ENCODE measurements at places on chromosomes 11 and 22.
A peak's percentile ranks its signal among the peaks of the same experiment; 100 is the strongest.

GRCh38 chr22:20566420-20567260, 59.2 kb downstream of the MED15 start:
- DNase-seq = no peak

GRCh38 chr11:111550258-111550657, 9.7 kb downstream of the LAYN start:
- DNase-seq = no peak

DNA sequence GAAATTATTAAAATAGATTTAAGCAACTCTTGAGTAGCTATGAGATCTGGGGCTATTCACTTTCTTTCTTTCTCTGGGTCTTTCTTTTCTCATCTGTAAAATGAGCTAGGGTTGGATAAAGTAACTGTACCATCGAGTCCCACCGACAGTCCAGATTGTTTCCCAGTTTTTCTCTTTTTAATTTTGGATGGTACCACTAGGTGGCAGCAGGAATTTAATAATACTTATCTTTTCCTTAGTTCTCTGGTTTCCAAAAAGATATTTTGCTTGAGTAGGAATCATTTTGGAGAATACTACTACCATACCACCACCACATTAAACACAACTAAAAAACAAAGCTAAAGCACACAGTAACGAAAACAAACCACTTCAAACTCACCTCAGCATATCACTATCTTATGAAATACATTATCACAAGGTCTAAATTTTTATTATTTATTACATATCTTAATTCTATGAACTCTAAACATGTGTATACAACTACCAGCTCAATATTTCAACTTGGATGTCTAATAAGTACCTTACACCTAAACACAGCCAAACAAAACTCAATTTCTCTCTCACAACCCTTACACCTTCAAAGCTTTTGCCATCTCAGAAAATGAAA, 584.0 kb downstream of the KCNA4 start:
- DNase-seq = peak; percentile 0

GRCh38 chr11:122398167-122398566, 257.4 kb upstream of the UBASH3B start:
- DNase-seq = no peak

GRCh38 chr22:31497148-31497938, 1.0 kb downstream of the SFI1 start:
- no peak for DNase-seq

GRCh38 chr11:112179601-112180000, 4.3 kb downstream of the BCO2 start:
- no peak for DNase-seq

DNA sequence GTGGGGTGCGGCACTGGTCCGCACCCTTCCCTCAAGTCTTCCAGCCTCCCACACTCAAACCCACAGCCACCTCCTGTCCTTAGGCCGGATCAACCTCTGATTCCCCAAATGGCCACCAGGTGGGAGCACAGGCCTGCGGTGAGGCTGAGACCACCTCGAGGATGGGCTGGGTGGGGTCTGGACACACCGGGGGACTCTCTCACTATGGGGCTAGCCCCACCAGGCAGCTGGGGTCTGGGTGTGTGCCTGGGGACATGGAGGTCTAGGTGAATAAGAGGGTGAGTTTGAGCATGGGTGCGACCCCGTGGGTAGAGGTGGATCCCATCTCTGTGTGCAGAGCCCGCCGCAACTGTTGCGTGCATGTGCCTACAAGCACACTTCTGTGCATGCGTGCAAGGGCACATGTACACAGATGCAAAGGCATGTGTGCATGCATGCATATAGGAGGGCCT, 32.6 kb downstream of the MYO18B start:
- DNase-seq = peak; percentile 7

DNA sequence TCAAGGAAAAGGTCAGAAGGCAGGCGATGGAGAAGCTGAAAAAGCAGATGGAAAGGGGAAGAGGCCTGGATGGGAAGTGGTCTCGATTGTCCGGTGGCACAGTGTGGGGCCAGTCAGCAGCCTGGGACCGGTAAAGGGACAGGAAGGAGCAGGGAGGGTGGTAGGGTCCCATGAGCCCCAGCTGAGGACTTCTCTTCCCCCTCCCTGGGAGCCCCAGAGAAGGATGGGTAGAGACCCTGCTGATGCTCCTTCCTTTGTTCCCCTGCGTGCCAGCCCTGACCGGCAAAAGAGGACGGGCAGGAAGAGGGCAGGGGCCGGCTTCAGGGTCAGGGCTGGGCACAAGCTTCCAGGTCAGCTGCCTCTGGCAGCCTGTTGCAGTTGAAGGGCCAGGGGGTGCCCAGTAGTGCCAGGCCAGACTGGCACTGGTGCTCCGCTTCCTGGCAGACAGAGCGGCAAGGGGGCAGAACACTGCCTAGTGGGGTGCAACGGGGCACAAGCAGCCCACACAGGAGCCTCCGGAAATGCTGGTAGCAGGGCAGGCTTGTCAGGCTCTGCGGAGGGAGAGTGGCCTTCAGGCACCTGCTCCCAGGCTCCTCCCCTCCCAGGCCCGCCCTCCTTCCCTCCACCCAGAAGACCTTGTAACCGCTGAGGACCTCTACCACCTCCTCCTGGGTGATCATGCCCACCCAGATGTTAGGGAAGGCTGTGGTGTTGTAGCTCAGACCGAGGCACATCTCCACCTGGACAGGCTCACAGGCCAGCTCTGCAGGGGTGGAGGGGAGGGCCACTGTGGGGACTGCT, 739 bp upstream of the C1QTNF5 start:
- no peak for DNase-seq

- DNase-seq = no peak
These were observed at the start of gene NAALAD2 for GRCh38 chr11:90134478-90135003. Gene NAALAD2, plus strand, starts transcription at chr11:90134663. Its CDS starts 96 bp downstream, at chr11:90134759.

DNA sequence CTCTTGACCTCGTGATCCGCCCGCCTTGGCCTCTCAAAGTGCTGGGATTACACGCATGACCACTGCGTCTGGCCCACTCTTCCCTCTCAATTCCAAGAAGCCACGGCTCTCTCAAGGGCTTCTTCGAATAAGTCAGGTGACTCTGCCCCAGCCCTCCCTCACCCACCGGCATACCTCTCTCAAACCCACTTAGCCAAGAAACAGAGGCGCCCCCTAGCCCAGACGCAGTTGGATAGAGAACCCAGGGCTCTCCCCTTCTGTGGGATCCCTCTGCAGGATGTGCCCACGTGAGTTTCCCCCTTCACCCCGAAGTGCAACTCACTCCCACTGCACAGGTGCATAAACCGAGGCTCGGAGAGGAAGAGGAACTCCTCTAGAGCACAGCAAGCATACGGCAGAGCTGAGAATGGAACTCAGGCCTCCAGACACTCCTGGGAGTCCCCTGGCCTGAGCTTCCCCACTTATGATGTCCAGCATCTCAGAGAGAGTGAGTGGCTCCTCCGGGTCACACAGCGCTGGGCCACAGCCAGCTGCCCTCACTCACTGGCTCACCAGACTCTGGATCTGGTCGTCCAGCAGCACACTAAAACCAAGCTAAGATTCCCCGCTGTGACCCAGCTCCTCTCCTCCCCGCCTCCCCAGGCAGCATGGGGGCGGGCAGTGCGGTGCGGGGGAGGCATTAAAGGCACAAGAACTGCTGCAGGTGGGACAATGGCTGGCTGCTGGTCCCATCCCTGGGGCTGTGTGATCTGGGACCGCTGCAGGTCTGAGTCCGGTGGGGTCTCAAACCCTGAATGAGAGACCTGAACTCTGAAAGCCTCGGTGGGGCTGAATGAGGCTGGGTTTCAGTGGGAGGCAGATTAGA, 16.8 kb upstream of the RGL4 start:
- no peak for DNase-seq

GRCh38 chr11:83725269-83725560, 439.0 kb upstream of the CCDC90B start:
- DNase-seq = no peak

GRCh38 chr11:17014321-17014832, at the start of gene PLEKHA7:
Gene PLEKHA7, minus strand, starts transcription at chr11:17014414. Its CDS starts 13 bp downstream, at chr11:17014401.
- no peak for DNase-seq

DNA sequence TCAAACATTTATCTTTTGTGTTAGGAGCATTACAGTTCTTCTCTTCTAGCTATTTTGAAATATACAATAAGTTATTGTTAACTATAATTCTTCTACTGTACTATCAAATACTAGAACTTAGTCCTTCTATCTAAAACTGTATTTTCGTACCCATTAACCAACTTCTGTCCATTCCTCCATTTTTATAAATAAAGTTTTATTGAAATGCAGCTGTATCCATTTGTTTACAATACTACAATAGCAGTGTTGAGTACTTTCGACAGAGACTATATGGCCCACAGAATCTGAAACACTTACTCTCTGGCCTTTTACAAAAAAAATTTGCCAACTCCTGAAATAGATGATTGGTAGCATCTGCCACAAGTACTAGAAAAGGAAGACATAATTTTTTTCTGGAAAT, 4.7 kb upstream of the SLC35C1 start:
- DNase-seq = no peak

- no peak for DNase-seq
These were observed 30.1 kb upstream of the TMEM45B start for GRCh38 chr11:129785383-129786111.

DNA sequence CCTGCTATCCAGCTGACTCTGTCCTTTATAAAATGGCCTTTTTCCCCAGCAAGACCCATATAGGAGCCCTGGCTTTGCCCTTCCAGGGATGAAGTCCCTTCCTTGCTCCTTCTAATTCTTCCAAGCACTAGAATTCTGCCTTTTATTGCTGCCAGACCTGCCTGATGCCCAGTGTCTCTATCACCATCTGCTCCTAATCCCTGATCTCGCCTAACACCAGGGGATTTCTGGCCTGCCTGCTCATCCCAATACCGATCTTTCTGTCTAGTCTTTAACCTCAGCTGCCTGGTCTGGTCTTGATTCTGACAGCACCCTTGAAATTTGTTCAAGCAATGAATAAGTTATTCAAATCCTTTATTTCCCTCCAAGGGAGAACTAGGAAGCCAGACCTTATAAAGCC, 150.2 kb downstream of the SPON1 start:
- DNase-seq = no peak
